ENCODE measurements at places on chromosomes 5 and 9.

DNA sequence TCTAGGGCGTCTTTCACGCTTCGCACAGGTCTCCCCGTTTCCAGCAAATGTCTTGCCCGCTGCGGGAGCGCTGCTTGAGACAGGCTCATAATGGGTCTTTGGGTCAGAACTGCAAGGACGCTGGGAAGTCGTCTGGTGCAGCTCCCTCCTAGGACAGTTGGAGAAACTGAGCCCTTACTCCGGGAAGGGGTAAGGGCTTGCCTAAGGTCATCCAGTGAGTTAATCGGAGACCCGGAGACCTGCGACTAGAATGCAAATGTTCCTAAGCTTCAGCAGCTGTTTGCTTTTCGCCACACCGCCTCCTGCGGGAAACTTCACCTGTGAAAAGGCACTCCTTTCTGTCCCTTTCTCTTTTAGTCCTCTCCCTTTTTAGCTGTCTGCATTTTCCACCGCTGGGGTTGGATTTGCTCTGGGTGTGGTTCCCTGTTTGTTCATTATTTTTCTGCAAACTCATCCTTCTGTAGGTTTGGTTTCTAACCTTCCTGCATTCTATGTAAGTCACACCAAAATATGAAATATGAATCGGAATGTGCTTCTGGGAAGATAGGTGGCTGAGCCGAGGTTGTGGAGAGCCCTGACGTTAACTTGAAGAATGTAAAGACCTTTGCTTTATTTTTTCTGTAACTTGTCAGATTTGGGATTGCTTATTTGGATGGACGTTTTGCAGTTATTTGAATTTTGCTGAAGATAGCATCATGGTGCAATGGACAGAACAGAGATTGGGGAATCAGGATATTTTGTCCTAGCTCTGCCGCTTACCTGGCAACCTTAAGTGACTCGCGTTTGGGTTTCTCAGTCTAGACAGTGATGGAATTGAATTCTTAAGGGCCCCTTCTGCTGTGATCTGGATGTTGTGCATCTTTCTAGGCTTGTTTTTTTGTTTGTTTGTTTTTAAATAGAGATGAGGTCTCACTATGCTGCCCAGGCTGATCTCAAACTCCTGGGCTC, 909 bp downstream of the SLC36A1 start:
- DNase-seq = no peak

DNA sequence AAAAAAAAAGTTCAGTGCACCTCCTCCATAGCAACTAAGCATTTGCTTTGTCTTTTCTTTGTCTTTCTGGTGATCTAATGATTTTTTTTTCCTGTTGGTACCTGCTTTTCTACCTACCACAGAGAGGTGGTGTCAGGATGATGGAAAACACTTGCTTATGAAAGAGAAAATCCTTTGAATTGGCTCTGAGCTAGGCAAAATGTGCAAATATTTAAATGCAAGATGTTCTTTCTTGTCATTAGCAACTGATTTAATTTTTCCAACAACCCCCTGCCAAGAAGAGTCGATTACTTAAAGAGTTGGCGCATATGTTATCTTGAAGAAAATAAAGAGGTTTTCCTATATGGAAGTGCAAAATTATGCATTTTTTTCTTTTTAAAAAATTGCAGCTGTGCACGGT, 37.7 kb downstream of the TNC start:
- DNase-seq = no peak

- DNase-seq = no peak
Observed at GRCh38 chr9:70625078-70625477, 210.6 kb upstream of the KLF9 start.

GRCh38 chr5:43256261-43256966, 56.8 kb downstream of the HMGCS1 start:
- no peak for DNase-seq

DNA sequence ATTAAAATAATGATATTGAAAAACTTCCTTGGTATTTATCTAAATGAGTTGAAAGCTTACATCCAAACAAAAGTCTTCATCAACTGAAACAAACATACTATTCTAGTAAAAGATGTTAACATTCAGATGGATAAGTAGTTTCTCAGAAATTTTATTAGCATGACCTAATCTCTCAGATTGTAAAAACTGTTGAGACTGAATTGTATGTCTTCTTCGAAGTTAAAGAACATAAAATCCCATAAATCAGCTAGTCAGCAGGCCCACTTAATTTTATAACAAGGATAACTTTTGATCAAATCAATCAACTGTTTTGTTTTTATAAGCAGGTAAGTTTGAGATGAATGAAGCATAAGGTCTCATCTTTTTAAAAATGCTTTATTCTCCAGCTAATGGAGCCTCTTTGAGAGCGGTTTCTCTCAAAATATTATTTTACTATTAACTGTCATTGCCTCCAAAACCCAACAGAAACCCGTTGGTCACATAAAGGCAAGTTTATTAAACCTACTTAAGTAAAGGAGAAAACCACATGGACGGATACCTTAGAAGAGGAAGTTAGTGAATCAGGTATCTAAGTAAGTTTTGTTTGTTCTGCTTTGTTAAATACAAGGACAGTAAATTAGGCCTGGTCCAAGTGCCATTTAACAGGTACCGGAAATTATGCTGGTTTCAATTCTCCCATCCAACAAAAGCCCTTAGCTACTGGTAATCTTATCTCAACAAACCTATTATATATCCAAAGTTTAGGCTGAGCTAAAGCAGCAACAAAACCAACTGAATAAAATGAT, 457.0 kb downstream of the PDE4D start:
- no peak for DNase-seq

- DNase-seq = no peak
Observed at GRCh38 chr5:114473541-114473940, 111.7 kb downstream of the KCNN2 start.

- no peak for DNase-seq
Observed at GRCh38 chr5:135423146-135423845, 23.9 kb downstream of the DCANP1 start.

- no peak for DNase-seq
Observed at GRCh38 chr5:158727771-158728311, 371.9 kb downstream of the EBF1 start.

GRCh38 chr9:125125523-125125922, 17.8 kb downstream of the SCAI start:
- DNase-seq = no peak

DNA sequence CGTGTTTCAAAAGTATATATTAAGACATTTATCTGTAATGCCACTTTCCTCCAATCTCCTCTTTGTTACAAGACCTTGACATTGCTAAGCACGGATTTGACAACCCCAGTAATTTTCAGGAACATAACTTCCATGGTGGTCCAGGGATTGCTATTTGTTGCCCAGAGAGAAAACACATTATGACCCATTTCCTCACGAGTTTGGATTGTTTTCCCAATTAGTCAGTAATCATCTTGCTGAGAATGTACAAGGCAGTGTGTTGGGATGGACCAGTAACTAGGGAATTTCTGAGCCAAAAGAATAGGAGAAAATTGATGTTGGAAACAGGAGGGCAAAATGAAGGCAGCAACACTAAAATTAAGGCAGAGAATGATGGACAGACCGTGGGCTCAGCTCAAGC, 574.1 kb downstream of the EBF1 start:
- DNase-seq = no peak

GRCh38 chr5:178690208-178690607, 40.3 kb downstream of the ZNF354A start:
- DNase-seq = no peak

Measured in effector memory CD4-positive, alpha-beta T cell (primary cell).